ENCODE measurements at places on chromosomes 3 and 15. TPM values are rescaled to one million over a fixed set of nuclear protein-coding genes. Genes with fewer than 3 reads are reported as not detected.

The GPX1 gene
- 181 TPM for total RNA-seq

The CTXN2 gene
- total RNA-seq: not detected

The BAHD1 gene
- total RNA-seq: 5.7 TPM

The RYR3 gene
- total RNA-seq: not detected

The RNU5B-1 gene
- total RNA-seq: not detected

The LYZL4 gene
- total RNA-seq: not detected

The ADGRG7 gene
- not detected for total RNA-seq

The ALPK3 gene
- 2.8 TPM for total RNA-seq

The MESP2 gene
- 0.78 TPM for total RNA-seq

The POLQ gene
- total RNA-seq: 2.5 TPM

The GPR62 gene
- 0.11 TPM for total RNA-seq

Measured in articular chondrocyte of knee joint (primary cell).